ENCODE measurements at places on chromosomes 5 and 9.

GRCh38 chr9:71552480-71552879 is 215.8 kb downstream of the CEMIP2 start:
- DNase-seq: no peak

DNA sequence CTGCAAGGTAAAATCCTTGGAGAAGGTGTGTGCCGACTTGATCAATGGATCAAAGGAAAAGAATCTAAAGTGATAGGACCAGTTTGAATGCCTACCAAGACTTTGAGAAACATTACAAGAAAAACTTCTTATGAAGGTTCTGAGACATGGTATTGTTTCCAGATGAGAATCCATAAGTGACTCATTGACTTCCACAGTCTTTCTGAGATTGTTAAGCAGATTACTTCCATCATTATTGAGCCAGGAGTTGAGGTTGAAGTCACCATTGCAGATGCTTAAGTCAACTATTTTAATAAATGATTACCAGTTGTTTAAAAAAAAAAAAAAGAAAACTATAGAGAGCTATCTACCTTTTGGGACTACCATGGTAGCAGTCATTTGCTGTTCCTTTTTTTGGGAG is 7.0 kb downstream of the LNPEP start:
- DNase-seq: no peak

DNA sequence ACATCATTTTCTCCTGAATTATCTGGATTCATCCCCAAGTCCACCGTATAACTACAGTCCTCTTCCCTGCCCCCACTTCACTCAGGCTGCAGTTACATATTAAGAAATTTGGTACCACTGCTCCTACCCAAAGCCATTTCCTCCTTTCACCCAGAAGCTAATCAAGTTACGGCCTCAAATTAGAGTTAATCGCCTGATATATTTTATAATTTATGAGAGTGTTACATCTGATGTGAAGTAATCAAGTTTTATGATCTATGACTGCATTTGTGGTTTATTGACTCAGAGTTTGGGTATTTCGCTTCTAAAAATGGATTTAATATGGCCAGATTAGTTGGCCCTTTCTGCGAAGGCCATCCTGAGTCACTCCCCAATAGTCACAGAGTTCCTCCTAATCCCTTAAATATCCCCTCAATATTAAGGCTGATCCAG is 223.6 kb upstream of the KIF2A start:
- peak; percentile 74 for DNase-seq

- DNase-seq: no peak
Measured at GRCh38 chr5:78633700-78634099, 14.9 kb downstream of the LHFPL2 start.

DNA sequence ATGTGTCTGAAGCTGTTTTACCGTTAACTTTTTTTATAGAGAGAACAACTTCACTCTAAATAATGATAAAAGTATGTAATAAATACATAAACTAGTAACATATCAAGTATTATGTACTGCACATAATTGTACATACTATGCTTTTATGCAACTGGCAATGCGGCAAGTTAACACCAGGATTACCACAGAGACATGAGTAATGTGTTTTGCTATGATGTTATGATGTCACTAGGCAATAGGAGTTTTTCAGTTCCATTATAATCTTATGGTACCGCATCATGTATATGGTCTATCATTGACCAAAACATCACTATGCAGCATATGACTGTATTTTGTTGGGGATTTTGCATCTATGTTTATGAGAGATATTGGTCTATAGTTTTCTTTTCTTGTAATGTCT is 326.4 kb upstream of the TARS1 start:
- DNase-seq: peak; percentile 34

DNA sequence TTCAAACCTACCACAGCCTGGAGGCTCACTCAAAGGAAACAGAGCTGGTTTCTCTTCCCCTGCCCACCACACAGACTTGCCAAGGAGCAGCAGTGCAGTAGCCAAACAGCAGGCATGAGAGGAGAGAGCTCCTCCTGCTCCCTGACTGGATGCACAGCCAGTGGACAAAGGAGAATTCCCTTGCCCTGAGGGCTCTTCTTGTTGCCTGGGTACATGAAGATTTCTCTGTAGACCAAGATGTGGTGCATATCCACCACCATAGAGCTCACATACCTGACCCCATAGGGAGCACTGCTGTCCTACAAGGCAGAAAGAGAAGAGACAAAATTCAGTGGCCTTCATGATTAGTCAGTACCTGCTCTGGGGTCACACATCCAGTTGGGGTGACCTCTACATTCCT is 56.3 kb upstream of the SPATA31E1 start:
- no peak for DNase-seq

GRCh38 chr5:7394889-7395431 is 978 bp upstream of the ADCY2 start:
- no peak for DNase-seq

DNA sequence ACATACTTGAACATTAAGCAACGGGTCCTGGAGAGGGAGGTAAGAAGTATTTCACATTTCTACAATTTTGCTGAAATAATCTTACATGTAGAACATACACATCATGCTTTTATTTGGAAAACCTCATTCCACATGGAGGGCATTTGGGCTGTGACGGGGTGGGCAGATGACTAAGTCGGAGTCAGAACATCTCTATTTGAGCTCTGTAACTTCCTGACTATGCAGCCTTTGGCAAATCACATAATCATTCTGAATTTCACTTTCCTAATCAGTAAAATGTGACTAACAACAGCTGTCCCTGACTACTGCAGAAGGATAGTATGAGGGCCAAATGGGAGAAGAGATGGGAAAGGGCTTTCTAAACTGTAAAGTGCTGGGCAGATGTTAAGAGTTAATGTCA is 17.1 kb upstream of the IL6ST start:
- DNase-seq: peak; percentile 83

GRCh38 chr9:34463098-34463900 is 4.7 kb downstream of the DNAI1 start:
- peak; percentile 85 for DNase-seq

- no peak for DNase-seq
Measured at GRCh38 chr5:95821110-95822021, 1.2 kb downstream of the GLRX start.

DNA sequence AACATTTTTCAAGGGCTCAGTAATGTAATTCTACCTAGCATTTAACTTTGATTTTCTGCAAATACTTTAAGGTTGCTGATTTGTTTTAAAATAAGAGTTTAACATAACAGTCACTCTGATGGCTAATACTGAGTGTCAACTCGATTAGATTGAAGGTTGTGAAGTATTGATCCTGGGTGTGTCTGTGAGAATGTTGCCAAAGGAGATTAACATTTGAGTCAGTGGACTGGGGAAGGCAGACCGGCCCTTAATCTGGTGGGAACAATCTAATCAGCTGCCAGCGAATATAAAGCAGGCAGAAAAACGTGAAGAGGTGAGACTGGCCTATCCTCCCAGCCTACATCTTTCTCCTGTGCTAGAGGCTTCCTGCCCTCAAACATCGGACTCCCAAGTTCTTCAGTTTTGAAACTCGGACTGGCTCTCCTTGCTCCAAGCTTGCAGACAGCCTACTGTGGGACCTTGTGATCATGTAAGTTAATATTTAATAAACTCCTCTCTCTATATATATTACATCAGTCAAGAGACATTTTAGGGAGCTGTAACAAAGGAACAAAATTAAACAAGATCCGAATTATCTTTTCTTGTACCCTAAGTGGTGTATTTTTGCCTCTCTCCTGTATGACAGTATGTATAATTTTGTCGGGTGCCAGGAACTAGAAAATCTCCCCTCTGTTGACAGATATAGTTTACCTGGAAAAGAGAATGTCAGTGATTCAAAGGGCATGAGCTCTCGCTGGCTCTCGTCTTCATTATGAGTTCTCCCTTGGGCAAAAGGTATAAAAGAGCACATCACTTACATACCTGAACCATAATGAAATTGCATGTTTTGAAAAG is 576.1 kb downstream of the LRRC70 start:
- DNase-seq: no peak

GRCh38 chr9:114505187-114506081 is at the start of gene WHRN:
Gene WHRN (minus strand): TSS chr9:114505473. CDS start chr9:114504801, 672 bp downstream.
- peak; percentile 93 for DNase-seq

DNA sequence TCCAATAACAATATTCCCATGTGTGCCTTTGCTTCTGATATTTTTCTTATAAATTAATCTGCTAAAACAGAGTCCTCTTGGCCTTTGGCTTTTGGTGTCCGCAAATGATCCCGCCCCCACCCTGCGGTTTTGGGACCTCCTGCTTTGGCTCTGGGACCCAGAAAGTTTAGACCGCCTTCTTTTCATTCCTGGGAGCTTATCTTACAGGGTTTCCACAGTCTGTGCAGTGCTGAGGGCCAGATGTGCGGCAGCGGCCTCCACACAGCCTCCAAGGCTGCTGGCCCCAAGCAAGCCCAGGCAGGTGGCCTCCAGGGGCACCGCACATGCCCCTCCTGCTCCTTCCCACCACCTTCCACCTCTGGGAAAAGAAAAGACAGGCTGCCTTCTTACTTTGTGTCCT is 191.5 kb downstream of the ERCC6L2 start:
- no peak for DNase-seq

DNA sequence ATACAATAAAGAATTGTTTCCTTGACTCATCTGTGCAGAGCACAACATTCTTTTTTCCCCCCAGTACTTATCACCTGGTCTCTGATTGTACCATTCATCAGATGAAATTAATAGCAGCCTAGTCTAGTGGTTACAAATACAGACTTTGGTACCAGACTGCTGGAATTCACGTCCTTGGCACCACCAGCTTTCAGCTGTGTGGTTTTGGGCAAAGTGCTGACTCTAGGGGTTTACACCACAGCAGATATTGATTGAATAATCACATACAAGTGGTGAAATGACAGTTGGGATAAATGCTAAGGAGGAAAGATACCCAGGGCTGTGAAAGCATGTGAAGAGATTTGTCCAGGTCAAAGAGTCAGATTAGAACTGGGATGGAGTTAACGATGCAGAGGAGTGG is 79.3 kb upstream of the ATP10B start:
- DNase-seq: no peak

GRCh38 chr5:113102121-113102531 is 125.5 kb downstream of the DCP2 start:
- no peak for DNase-seq

DNA sequence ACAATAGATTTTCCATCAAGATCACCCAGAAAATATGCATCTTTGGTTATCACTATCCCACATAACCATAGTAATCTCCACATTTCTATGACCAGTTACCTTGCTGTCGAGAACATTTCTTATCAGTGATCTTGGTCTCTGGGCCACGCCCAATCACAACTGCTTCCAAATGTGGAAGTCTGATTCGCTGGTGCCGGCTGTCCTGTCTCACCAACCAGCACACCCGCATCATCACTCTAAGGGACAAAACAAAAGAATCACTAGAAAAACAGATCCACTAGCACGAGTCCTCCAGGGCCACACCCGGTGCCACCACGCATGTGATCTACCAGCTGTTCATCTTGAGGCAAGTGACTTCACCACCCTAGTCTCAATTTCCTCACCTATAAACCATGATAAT is 11.8 kb downstream of the APTX start:
- DNase-seq: peak; percentile 2

DNA sequence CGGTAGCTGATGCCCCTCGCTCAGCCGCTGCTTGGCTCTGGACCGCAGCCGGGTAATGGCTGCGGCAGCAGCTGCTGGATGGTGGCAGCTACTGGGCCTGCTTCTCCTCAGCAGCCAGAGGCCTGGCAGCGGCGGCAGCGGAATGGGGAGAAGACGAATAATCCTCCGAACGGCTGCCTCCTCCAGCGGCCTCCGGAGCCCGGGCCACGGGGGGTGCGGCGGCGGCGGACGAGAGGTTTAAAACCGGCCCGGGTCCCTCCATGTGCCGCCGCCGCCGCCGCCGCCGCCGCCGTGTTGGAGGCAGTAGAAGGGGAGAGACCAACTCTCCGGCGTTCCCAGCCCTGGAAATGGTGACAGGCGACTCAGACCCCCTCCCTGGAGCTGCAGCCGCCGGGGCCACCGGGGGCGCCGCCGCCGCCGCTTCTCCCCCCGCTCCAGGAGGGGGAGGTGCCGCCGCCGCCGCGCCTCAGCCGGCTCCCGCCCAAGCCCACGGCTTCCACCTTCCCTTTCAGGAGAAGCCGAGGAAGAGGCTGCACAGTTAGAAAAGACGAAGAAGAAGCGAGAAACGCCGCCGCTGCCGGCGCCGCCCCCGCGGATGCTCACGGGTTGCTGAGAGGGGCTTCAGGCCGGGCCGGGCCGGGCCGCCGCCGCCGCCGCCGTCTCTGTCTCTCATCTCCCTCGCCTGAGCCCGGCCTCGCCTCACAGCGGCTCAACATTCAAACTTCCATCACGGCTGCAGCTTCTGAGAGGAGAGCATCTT is 118.4 kb upstream of the PRSS3 start:
- peak; percentile 10 for DNase-seq
